Stimulated activated CD8-positive, alpha-beta memory T cell treated with anti-CD3 and anti-CD28 coated beads, Interleukin-7, amount 100 ng/mL, for 1 hour (primary cell): ENCODE measurements at places on chromosomes 3 and 15.

DNA sequence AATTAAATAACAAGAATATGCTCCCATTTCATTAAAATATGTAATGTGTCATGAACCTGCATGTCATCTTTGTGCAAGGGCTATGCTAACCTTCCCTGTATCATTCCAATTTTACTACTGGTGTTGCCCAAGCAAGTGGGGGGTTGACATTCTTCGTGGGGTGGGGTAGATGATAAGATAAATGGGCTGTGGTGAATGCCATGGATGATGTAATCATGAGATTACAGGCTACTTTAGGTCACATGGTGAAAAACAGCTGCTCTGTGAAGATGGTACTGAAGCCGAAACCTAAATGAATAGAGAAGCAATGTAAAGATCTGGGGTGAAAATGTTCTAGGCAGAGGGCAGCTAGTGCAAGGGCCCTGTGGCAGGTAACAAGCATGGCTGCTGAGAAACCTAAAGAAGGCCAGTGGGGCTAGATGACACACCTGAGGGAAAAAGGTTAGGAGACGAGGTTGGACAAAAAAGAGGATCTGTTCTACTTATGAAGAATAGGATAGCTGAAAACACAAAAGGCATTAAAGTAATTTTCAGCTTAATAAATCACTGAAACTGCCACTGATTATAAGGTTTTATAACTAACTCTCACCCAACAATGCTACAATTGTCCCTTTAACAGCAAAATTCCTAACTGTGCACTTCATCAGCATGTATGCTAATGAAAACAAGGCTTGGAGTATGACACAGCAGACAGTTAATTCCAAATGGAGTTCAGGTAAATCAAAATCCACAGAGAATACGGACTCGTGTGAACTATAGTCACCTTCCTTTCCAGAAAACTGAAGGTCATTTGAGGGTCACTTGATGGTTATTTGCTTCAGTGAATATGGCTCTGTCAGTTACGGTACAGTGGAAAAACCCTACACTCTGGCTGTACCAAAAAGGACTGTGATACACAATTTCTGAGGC lies 35.0 kb downstream of the MTMR10 start:
- DNase-seq, result no peak

GRCh38 chr3:110625201-110625747 lies 446.3 kb upstream of the NECTIN3 start:
- no peak for DNase-seq

DNA sequence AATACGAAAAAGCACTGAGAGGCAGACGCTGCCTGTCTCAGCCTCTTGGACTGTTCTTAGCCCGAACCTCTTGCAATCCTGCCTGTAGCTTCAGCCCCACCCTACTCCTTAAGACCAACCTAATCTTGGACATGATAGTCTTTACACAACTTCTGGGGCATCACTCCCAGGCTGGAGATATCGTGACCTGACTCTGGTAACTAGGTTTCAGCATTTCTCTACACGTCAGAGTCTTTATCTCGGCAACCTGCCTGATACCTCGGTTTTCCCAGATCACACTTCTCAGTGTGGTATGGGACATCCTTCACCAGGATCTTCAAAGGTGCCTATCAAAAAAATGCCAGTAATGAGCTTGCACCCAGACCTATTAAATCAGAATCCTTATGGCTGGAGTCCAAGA lies 590.2 kb upstream of the KCNMB2 start:
- no peak for DNase-seq

GRCh38 chr15:100307241-100308212 lies 34.2 kb downstream of the ADAMTS17 start:
- DNase-seq, result no peak

GRCh38 chr3:59572106-59572505 lies 522.3 kb upstream of the CFAP20DC start:
- no peak for DNase-seq

DNA sequence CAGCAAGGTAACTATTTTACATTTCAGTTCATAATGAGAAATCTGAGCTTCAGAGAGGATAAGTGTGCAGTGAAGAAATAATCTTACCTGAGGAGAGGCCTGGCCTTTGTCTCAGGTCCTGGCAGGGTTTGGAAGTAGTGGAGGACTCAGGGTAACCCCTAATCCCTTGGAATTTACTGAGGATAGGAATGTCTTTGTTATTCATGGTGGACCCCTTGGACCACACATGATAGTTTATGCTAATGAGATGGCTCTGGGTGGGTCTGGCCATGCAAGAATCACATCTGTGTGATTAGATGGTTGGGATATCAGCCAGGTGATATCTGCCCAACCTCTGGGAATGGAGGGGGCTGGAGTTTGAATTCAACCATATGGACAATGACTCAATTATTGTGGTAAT lies 65.0 kb upstream of the DAZL start:
- no peak for DNase-seq
